ENCODE measurements at places on chromosomes 12 and 14.

GRCh38 chr14:24382064-24382371 lies 14.0 kb downstream of the NFATC4 start:
- DNase-seq = no peak

- DNase-seq = no peak
Observed at GRCh38 chr12:109912855-109913321, 12.8 kb downstream of the TCHP start.

DNA sequence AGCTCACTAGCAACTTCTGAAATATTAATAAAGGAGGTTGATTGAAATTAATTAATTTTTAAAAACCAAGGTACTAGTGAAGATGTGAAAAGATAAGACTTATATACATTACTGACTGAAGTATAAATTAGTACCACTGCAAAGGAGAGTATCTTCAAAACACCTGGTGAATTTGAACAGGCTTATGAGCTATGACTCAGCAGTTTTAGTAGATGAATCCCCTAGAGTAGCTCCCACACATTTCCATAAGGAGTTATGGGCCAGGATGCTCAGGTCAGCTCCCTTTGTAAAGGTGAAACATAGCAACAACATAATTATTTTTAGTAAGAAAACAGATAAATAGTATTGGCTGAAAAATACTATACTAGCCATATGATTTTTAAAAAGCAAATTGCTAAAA lies 218.6 kb downstream of the SYT1 start:
- no peak for DNase-seq

DNA sequence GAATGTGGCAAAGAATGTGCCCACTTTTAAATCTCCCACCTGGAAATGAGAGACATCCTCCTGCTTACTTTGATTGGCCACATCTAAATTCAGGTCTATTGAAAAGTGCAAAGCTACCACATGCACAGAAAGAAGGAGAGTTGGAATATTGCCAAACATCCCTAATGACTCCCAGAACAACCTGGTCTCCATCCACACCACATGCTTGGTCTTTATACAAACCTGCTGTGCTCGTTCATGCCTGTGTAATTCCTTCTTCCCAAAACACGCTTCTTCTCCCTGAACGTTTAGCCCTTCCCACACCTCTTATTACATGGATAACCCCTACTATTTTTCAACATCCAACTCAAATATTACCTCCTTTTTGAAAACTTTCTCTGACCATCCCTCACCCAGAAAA lies 66.2 kb upstream of the BCL2L14 start:
- DNase-seq = peak; percentile 76

DNA sequence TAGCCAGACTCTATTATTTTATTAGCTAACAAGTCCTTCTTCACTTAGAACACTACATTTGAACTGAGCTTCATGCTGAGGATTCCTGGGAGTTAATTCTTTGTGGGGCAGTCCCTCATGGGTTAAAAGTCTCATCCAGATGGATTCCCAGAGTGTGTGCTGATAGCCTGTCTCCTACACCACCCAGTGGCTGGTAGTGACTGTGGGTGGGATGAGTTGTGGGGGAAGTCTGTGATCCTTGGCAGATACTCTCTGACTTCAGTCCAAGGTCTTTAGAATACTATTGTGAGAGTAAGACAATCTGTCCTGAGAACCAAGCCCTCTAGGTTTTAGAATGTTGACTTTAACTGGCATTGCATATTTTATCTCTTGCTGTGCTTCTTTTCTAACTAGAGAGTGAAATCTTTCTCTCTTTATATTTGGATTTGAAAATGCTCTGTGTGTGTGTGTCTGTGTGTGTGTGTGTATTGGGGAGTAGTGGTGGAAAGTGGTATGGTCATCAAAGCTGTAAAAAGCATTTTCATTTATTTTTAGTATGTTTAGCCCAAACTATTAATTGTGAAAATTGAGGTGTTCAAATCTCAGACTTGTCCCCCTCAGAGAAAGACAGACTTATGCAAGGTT lies 37.3 kb downstream of the AKAP6 start:
- DNase-seq = peak; percentile 61

DNA sequence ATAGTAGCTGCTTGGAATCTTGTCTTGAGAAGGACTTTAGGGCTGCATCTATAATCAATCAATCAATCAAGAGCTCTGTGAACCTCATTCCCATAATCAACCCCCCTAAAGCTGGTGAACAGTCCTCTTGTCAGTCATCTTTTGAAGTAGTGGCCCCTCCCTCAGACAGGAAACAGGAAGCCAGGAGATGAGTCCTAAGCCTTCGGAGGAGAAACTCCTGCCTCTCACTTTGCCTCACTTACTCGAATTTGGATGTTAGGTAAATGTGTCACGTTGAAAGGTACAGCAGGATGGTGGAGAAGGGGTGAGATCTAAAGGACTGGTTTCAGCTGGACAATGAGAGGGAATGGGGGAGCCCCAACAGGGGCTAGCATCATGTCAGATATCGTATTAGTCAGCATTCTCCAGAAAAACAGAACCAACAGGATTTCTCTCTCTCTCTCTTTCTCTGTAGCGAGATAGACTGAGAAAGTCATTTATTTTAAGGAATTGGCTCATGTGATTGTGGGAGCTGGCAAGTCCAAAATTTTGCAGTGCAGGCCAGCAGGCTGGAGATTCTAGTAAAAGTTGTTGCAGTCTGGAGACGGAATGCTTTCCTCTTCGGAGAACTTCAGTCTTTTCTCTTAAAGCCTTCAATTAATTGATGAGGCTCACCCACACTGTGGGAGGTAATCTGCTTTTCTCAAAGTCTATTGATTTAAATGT lies 144.4 kb upstream of the PWP1 start:
- DNase-seq = no peak

DNA sequence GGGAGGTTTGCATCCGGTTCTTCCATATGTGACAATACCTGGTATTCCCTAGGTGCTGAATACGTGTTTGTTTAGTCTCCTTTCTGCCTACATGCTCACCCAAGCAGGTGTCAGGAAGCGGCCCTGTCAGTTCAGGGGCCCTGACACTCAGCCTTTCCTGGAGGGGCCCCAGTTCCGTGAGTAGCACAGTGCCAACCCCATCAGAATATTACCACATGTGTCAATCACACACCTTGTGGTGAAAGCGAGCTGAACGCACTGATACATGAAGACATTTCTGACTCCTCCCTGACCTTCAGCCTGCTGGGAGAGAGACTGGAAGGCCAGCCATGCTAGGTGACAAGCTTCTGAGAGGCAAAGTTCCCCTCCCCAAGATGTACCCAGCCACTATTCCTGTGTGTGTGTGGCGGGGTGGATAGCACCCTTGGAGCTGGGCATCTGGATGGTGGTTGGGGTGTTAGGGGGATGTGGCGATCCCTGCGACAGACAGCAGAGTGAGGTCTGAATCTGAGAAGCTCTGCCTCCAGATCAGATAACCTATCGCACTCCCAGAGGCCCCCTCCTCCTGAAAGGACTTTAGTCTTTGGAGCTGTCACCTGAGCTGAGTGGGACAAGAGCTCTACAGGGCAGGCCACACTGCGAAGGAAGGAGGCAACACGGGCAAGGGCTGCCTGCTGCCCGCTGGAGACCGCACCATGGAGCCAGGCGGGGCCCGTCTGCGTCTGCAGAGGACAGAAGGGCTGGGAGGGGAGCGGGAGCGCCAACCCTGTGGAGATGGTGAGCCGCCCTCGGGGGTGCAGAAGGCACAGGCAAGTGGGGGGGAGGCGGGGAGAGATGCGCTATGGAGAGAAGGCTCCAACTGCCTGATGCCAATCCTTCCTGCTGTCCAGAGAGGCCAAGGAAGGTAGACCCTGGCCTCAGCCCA lies at the start of gene SOAT2:
TSS of gene SOAT2 (plus strand) at position 604 of the 925 bp plus-strand sequence. CDS start at position 696, 92 bp downstream.
- no peak for DNase-seq

All from astrocyte of the cerebellum (primary cell).